ENCODE measurements at places on chromosomes 3 and 15.

- DNase-seq, result no peak
Measured at GRCh38 chr3:40299130-40299720, 10.3 kb upstream of the EIF1B start.

- no peak for DNase-seq
Measured at GRCh38 chr15:88800738-88801137, 2.5 kb upstream of the ACAN start.

DNA sequence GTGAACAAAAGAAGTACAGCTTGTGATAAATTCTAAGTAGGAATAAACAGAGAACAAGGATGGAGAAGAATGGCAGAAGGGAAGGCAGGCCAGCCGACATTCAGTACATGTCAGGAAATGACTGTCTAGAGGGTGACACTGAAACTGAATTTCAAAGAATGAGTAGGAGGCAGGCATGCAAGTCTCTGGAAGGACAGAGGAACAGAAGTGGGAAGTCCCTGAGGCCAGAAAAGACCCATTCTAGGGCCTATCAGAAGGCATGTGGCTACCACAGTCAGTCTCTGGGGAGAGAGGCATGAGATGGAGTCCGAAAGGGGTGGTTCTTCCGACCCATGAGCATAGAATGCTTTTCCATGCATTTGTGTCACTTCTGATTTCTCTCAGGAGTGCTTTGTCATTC is 243.5 kb upstream of the UBE2E2 start:
- DNase-seq, result no peak

DNA sequence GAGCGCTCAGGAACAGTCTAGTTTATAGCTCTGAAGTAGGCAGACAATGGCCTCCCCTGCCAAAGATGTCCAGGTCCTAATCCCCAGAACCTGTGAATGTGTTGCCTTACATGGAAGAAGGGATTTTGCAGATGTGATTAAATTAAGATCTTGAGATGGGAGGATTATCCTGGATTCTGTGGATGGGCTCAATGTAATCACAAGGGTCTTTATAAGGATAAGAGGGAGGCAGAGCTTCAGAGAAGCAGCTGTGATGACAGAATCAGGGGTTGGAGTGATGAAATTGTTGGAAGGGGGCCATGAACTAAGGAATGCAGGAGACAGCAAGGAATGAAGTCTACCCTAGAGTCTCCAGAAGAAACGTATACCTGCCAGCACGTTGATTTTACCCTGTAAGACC is 14.0 kb upstream of the GK5 start:
- DNase-seq, result no peak

GRCh38 chr15:66901336-66902100 is 163.9 kb upstream of the SMAD3 start:
- DNase-seq, result no peak

GRCh38 chr15:32951736-32952464 is 234.1 kb downstream of the GREM1 start:
- DNase-seq, result no peak

- DNase-seq, result peak; percentile 23
Measured at GRCh38 chr15:62348623-62349022, 183.5 kb upstream of the C2CD4B start.

GRCh38 chr3:177182352-177182751 is 14.9 kb downstream of the TBL1XR1 start:
- DNase-seq, result no peak

DNA sequence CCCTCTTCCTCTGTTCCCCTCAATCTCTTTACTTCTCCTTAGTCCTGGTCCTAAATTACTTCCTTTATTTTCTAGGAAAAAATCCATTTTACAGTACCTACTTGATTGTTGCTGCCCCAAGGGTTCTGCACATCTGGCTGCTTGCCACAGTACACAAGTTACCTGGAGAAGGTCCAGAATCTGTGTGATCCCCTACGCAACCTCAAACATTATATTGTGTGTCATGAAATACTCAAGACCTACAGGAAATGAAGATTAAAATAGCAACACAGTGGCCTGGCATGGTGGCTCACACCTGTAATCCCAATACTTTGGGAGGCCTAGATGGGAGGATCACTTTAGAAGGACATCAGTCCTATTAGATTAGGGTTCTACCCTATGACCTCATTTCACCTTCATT is 48.7 kb downstream of the PRKAR2A start:
- no peak for DNase-seq

GRCh38 chr3:65687741-65688140 is 351.0 kb downstream of the MAGI1 start:
- no peak for DNase-seq

DNA sequence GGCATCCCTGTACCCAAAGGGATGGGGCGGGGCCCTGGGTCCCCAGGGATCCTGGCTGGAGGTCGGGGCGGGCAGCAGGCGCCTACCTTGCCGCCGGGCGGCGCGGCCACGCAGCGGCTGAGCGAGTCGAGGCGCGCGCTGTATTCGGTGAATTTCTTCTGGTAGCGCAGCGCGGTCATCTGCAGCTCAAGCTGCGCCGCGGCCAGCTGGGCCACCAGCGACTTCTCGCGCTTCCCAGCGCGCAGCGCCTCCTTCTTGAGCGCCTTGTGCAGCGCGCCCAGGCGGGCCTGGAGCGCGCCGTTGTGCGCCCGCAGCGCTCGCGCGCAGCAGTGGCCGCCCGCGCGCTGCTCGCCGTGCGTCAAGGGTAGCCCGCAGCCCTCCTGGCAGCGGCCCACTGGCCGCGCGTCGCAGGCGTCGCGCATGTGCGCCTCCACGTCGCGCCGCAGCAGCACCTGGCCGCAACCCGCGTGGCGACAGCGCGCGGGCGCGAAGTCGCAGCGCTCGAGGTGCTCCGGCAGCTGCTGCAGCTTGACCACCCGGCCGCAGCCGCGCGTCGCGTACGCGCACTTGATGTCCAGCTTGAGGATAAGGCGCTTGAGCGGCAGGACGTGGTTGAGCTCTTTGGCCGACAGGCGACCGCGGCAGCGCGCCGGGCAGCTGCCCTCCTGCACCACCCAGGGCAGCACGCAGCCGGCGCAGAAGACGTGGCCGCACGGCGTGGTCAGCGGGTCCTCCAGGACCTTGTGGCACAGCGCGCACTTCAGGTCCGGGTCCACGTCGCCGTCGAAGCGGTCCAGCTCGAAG is 522 bp downstream of the PDZRN3 start:
- no peak for DNase-seq

DNA sequence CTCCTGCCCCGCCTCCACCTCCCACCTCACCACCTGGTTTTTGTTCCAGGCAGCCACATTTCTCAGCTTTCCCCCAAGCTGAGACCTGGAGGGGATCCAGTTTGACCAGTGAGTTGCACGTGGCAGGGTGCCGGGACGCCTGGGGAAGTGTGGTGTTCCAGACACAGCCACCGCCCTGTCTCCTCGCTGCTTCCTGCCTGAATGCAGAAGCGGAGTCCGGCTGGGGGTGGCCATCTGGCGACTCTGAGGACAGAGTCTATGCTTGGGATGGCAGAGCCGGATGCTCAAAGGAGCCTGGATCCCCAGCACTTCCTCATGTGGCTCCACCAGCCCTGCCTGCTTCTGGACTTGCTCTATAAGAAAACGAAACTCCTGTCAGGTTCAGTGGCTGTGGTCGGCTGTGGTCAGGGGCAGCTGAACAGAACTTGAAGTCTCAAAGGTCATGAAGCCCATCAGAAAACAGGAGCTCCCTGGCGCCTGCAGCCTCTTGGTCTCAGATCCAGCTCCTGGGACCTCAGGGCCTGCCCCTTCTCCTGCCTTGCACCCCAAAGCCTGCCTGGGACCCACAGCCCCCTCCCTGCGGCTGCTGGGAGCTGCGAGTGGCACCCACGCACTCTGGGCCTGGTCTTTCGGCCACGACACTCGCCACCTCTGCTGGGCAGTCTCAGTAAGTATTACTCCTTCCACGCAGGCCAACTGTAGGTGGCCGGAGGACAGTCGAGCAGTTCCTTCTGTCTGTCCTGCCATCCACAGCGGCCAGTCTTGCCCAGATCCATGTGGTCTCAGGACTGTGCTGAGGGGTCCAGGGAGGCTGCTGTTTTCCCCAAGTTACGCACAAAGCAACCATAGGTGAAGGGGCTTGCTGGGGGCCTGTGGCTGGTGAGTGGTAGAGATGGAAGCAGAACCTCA is 112.8 kb upstream of the MEF2A start:
- no peak for DNase-seq

DNA sequence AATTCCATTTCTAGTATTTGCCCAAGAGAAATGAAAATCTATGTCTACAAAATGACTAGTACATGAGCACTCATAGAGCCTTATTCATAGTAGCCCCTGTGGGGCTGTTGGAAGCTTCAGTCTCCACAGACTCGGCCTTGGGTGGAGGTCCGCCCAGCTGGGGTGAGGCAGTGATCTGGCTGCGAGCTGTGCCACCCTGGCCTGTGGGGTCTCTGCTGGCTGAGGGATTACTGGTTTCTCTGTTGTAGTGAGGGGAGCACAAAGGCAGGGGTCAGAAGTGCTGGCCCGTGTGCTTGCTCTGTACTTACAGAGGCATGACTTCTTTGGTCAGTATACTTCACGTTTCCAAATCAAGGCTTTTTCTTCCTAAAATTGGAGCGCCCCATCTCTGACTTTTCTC is 158.2 kb downstream of the CHDH start:
- no peak for DNase-seq

GRCh38 chr3:30469133-30469532 is 137.3 kb upstream of the TGFBR2 start:
- DNase-seq, result no peak

- DNase-seq, result no peak
Measured at GRCh38 chr3:149532489-149533180, 58.1 kb downstream of the TM4SF4 start.

DNA sequence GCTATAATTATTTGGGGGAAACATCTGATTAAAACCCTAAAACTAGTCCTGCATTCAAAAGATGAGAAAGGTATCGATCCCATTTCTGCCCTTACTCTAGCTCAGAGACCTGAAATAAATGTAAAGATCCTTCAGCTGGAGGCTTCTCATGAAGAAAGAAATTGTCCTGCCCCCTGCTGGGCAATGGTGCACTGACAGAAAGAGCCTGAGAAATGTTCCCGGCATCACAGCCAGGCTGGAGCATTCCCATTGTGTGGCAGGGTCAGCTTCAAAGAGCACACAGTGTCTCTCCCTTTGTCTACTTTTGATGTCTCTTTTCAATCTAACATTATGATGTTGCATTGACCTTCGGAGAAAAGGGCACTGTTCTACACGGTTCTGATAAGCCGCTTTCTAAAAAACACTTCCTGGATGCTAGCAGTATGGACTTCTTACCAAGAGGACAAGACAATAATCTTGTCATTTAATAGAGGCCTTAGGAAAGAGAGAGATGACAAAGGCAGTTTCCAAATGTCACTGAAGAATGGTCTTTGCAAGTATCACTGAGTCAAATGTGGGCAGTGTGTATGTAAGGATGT is 287.5 kb downstream of the MAGI1 start:
- DNase-seq, result no peak

GRCh38 chr15:55282284-55282833 is 7.3 kb downstream of the RAB27A start:
- no peak for DNase-seq

- DNase-seq, result no peak
Measured at GRCh38 chr3:28700728-28701127, 352.1 kb upstream of the AZI2 start.

- DNase-seq, result no peak
Measured at GRCh38 chr15:55387027-55387426, 21.1 kb downstream of the CCPG1 start.

DNA sequence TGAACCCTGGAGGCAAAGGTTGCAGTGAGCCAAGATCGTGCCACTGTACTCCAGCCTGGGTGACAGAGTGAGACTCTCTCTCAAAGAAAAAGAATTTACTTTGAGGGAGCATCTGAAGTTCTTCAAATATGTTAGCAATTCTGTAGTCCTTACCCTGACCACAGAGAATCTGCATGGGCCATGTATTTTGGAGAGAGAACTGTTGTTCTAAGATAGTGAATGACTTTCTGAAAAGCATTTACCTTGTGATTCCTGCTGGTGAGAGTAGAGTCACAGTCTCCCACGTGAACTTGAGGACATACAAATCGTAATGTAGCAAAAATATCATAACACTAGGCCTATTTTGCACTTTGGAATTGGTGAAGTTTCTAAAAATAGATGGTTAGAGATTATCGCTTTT is 3.9 kb downstream of the BRK1 start:
- DNase-seq, result no peak

DNA sequence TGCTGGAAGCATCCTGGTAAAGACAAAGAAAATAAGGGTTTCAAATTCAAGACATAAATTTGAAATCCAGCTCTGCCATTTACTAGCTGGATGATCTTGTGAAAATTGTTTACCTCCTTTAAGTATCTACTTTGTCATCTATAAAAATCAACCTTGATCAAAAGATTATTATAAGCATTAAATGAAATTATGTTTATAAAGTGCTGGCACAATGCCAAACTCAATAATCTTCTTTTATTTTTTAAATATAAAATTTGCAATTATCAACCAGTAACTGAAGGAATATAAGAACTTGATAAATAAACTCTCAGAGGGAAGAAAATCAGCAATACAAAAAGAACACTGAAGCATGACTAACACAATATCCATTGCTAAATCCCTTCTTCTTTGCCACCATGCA is 25.8 kb downstream of the C3orf33 start:
- DNase-seq, result no peak

DNA sequence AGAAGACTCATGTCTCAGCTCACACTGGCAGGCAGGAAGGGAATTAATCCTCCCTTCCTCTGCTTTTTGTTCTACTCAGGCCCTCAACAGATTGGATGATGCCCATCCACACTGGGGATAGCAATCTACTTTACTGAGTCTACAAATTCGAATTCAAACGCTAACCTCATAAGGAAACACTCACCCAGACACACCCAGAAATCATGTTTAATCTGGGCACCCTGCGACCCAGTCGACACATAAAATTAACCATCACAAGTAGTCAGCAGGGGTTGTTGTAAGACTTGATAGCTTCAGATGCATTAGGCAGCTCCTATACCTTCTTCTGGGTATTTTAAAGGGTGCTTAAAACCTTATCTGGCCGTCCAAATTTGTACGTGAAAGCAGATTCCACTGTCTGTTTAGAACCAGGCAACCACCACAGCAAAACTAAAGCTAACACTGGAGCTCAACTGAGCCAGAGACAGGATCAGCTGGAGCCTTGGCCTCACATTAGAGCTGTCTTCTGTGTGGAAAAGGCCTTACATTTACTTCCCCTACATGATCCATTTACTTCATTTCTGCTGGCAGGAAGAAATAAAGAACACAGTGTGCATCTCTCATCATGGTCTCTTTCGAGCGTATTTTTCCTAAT is 407.3 kb upstream of the PPP2R3A start:
- DNase-seq, result no peak

DNA sequence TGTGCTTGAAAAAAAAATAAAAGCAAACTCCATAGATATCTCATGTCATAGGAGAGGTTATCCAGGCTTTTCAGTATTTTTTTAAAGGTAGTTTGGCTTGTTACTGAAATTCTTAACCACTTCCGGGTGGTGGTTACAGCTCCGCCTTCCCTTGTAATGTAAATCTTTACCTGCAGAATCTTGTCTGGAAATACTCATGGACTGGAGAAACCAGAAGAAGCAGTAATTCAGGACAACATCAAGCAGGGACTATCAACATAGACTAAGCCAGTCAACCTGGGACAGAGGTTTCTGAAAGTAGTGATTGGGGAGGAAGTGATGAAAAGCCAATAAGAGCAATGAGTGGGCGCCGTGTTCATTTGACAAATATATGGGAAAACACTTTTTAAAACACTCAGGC is 78.9 kb upstream of the SKOR1 start:
- no peak for DNase-seq

- DNase-seq, result no peak
Measured at GRCh38 chr3:165440380-165440779, 244.2 kb upstream of the SLITRK3 start.

- DNase-seq, result no peak
Measured at GRCh38 chr3:83457551-83457950, 1501.2 kb upstream of the CADM2 start.
